ENCODE measurements at places on chromosomes 2 and 18.

- no peak for DNase-seq
Observed at GRCh38 chr18:5462227-5462626, 81.6 kb downstream of the EPB41L3 start.

DNA sequence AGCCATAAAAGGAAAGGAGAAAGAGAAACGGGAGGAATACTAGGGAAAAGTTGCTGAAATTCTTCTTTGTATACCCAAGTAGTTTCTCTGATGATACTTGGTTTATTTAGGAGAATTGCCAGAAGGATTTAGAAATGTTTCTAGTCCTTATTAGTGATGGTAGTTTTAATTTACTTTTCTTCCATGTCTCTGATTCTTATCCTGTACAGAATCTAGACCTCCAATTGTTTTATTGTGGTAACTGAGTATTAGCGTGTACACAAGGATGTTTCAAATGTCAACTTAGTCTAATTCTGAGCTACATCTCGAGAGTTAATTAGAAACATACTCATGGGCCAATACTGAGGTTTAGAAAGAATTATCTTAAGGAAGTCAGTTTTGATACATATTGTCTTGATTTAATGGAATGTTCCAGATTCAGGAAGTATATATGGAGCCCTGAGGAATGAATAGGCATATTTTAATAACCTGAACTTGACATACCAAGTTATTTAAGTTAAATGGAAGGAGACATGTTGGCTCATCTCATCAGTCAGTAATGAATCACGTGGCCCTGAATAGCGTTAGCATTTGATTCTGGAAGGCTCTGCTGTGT is 219.6 kb downstream of the LTBP1 start:
- no peak for DNase-seq

DNA sequence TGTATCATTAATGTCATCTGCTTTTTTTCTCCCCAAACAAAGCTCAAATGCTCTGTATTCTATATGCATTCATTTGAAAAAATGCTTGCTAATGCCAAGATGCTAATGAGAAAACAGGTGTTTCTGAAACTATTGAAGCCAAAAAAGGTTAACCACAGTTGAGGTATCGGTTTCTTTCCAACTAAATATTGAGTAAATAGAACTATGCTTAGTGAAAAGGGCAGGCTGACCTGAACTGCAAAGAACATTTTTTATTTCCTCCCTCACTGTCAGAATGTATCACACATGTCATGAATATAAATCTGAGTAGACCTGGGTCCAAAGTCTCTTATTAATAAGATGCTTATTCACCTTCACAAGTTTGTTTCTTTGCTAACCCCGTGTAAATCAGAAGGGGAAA is 866.6 kb downstream of the CPS1 start:
- no peak for DNase-seq

- DNase-seq, result no peak
Observed at GRCh38 chr2:105139556-105140239, 101.8 kb downstream of the MRPS9 start.

DNA sequence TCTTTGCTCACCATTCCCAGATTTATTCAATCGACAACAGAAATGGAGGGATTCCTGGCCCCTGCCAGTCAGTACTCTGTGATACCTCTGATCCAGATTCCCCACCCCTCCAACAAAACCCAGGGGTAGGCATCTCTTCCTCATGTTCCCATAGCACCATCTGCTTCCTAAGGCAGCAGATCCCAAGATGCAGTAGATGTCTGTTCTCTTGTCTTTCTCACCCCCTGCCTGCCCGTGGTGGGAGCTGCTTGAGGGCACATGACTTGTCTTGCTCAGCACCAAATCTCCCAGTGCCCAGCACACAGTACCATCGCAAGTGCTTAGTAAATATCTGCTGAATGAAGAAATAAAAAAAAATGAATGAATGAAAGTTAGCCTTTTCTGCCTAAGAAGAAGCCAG is 98.2 kb downstream of the ZBTB7C start:
- no peak for DNase-seq

DNA sequence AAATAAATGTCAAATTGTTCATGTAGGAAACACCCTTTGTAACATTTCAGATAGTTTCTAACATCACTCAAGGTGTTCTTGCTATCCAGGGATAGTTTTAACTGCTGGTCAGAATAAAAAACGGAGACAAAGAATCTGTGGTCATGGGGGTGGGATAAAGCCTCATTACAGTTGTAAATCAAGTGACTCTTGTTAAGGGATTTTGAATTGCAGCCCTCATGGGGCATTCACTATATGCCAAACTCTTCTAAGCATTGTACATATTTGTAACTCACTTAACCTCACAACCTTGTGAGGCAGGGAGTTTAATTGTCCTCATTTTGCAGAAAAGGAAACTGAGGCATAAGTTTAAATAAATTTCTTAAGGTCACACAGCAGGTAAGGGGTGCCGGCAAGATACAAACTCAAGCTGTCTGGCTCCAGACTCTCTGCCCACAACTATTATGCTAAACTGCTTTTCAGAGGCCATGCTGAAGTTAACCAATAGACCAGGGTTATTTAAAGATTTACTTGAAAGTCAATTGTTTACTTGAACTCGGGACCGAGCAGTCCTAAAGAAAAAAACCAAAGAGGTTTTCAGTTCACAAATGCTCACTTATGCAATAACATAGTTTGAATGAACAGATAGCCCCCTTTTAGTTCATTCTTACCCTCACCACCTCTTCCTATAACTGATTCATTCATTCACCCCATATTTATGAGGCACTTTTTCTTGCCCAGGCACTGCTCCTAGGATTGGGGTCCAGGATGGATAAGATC is 121.6 kb upstream of the FZD5 start:
- DNase-seq, result no peak

DNA sequence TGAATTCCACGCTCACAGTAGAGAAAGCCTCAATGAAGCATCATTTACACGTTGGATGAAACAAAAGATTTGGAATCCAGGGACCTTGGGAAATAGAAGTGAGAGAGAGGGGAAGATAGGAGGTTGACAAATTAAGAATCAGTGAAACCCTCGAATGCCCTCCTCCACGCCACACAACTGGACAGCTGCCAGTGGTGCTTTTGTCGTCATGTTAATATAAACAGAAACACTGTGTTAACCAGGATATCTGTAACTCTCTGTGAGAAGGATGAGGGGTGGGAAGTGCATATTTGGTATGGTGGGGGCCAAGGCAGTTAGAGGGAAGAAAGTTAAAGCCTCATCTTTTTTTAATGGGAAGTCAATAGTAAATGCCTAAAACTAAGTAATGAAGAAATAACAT is 108.7 kb downstream of the GFPT1 start:
- no peak for DNase-seq

- DNase-seq, result no peak
Observed at GRCh38 chr2:103123516-103123915, 361.7 kb downstream of the TMEM182 start.

DNA sequence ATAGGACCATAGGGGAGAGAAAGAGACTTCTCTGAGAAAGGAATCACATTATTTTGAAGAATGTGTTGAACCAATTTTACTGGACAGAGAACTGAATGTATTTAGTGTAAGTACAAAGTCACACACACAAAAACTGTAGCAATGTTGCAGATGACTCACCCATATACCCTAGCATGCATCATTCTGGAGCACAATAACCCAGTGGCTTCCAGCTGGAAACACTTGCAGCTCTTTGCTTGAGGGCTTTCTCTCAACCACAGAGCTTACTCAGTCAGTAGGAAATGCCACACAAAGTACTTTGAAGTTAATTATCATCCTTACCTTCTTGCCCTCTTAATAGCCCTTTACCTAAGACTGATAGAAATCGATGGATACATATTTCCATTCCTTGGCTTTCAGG is 760.0 kb upstream of the FSHR start:
- DNase-seq, result no peak

GRCh38 chr18:76881744-76882143 is 59.4 kb downstream of the ZNF236 start:
- DNase-seq, result no peak

- no peak for DNase-seq
Observed at GRCh38 chr2:219228041-219228910, 1.2 kb downstream of the ATG9A start.

DNA sequence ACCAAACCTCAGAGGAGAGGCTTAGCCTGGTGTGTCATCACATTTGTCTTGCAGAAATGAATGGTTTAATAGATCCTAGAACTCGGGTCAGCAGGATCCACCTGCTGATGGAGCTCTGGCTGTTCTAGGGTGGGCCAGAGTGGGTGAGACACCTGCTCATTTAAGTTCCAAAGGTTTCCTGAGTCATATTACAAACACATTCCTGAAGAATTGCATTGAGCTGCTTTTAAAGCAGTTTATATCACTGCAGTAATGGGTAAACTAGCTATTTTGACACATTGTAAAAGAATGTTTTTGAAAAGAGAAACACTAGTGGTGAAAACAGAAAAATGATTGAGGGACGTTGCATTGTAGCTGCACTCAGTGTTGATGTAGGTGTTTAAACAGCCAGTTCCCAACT is 175.3 kb upstream of the TCF4 start:
- DNase-seq, result no peak

DNA sequence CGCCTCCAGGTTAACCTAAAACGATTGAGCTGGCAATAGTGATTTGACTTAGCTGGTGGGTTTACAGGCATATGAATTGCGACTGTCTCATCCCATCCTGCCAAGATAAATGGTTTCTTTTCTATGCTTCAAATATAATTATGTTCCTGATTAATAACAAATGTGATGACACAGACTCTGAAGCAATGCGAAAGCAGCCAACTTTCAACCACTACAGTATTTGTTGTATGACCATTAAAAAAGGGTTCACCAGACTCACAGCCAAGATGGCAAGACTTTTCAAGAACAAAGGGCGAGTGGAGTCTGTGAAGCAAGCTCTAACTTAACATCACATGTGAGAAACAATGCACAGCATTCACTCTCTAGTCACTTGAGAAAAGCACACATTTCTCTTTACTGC is 186.6 kb downstream of the PID1 start:
- no peak for DNase-seq

DNA sequence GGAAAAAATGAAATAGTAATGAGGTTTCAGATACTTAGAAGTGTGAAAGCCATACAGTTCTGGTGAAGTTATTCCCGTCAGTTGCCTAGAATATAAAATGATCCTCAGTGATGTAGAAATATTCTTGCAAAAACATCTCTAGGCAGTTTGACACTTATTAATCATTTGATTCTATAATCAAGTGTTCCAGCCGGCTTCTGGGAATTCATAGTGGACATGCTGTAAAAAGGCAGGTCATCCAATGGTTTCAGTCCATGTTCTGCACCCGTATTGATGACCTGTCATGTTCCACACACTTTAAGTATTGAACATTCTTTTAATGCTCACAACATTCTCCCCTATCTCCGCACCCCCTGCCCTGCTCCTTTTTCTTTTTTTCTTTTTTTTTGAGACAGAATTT is 19.8 kb downstream of the ARPC2 start:
- DNase-seq, result no peak

- no peak for DNase-seq
Observed at GRCh38 chr2:15168116-15168515, 393.0 kb downstream of the NBAS start.

- DNase-seq, result no peak
Observed at GRCh38 chr2:81703831-81704230, 1399.3 kb upstream of the LRRTM1 start.

DNA sequence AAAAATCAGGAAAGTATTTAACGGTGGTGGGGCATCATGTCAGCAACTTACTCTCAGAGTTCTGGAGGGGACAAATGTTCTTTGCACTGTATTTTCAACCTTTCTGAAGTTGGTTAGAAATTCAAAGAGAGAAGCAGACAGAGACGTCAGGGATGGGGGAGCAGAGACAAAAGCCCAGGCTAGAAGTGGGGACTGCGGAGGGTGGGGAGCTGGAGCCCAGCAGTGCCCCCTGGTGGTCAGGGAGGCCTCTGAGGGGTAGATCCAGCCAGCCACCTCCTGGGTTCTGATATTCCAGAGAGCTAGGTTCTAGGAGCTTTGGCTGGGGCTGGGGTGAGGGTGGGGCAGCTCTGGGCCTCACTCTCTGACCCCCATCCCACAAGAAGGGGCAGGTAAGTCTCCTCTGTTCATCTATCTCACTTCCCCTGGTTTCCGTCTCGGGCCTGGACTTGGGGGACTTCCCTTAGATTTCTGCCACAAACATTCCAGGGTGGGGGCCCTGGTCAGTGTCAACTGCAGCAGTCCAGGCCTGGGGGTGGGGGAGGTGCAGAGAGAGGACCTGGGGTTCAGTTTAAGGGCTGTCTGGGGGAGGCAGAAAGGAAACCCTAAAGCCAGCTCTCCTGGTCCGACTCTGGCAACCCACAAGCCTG is 8.9 kb downstream of the TNS1 start:
- peak; percentile 59 for DNase-seq

GRCh38 chr2:24354957-24355356 is 5.4 kb downstream of the ITSN2 start:
- no peak for DNase-seq

GRCh38 chr2:130828461-130828860 is 8.3 kb upstream of the ARHGEF4 start:
- DNase-seq, result no peak

GRCh38 chr18:61402726-61403125 is 69.5 kb downstream of the CDH20 start:
- DNase-seq, result no peak

DNA sequence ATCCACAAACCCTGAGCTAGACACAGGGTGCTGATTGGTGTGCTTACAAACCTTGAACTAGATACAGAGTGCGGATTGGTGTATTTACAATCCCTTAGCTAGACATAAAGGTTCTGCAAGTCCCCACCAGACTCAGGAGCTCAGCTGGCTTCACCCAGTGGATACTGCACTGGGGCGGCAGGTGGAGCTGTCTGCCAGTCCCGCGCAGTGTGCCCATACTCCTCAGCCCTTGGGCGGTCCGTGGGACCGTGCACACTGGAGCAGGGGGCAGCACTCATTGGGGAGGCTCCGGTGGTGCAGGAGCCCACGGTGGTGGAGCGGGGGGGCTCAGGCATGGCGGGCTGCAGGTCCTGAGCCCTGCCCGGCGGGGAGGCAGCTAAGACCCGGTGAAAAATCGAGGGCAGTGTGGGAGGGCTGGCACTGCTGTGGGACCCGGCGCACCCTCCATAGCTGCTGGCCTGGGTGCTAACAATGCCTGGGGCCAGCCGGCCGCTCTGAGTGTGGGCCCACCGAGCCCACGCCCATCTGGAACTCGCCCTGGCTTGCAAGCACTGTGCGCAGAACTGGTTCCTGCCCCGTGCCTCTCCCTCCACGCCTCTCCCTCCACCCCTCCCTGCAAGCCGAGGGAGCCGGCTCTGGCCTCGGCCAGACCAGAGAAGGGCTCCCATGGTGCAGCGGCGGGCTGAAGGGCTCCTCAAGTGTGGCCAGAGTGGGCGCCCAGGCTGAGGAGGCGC is 75.6 kb downstream of the MOB4 start:
- no peak for DNase-seq

Data from activated CD8-positive, alpha-beta memory T cell treated with anti-CD3 and anti-CD28 coated beads, Interleukin-2, amount 50 U/mL, for 4 hours (primary cell).